ENCODE measurements at places on chromosomes 7 and 10. TPM values are rescaled to one million over a fixed set of nuclear protein-coding genes. Genes with fewer than 3 reads are reported as not detected.

The GPR15LG gene
- not detected for total RNA-seq

DNA sequence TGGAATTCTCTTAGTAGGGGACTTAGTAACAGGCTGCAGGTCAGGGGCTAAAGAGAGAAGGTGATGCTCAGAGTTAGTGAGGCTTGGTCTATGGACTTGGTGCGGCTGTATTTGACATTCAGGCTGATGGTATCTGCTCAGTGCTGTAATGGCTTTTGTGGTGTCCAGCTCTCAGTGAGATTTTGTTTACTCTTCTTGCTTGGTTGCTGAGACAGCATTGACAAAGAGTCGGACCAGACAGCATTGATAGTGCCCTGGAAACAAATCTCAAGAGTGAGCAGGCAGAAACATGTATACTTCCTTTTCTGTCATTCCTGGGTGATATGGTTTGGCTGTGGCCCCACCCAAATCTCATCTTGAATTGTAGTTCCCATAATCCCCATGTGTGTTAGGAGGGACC, 202.0 kb downstream of the STK31 start:
- H3K4me1 ChIP-seq = no peaks in the 10 kb centered on the region
- no peak overlapping the region for H3K4me3 ChIP-seq
- no peak for DNase-seq
- no peaks in the 10 kb centered on the region for H3K36me3 ChIP-seq

- no peak overlapping the region for H3K27ac ChIP-seq
- no peaks in the 10 kb centered on the region for H3K27me3 ChIP-seq
- H3K4me1 ChIP-seq = no peaks in the 10 kb centered on the region
- no peak overlapping the region for H3K4me3 ChIP-seq
These were observed 310.6 kb downstream of the PARD3 start for GRCh38 chr10:34504534-34504933.

DNA sequence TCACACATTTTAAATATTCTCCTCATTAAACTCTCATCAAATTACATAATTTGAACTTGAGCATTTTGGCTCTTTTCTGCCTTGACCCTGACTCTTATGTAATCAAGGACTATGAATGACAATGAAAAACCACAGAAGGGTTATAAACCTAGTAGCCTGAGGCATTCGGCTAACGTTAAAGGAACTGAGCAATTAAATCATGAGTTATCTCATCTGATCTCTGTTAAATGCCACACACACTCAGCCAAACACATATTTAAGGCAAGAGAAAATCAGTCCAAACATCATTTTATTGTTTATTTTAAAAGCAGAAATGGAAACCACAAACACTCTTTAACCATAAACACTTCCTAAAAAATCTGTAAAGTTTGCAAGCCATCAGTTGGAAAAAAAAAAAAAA, 204.3 kb downstream of the DGKI start:
- H3K4me1 ChIP-seq = no peaks in the 10 kb centered on the region
- no peak overlapping the region for H3K4me3 ChIP-seq
- H3K27ac ChIP-seq = no peak overlapping the region
- no peaks in the 10 kb centered on the region for H3K36me3 ChIP-seq
- no peaks in the 10 kb centered on the region for H3K27me3 ChIP-seq

- no peak overlapping the region for H3K4me3 ChIP-seq
- H3K4me1 ChIP-seq = no peaks in the 10 kb centered on the region
- DNase-seq = peak; percentile 44
- H3K36me3 ChIP-seq = no peaks in the 10 kb centered on the region
- H3K27ac ChIP-seq = no peak overlapping the region
- peaks cover 18% of the 10 kb centered on the region for H3K27me3 ChIP-seq
These were observed 48.3 kb upstream of the PAX2 start for GRCh38 chr10:100697070-100697469.

GRCh38 chr10:32317795-32318357, 29.1 kb downstream of the EPC1 start:
- DNase-seq = peak; percentile 45
- no peaks in the 10 kb centered on the region for H3K36me3 ChIP-seq
- H3K27ac ChIP-seq = no peak overlapping the region
- no peak overlapping the region for H3K4me3 ChIP-seq
- peaks cover 6% of the 10 kb centered on the region for H3K4me1 ChIP-seq

DNA sequence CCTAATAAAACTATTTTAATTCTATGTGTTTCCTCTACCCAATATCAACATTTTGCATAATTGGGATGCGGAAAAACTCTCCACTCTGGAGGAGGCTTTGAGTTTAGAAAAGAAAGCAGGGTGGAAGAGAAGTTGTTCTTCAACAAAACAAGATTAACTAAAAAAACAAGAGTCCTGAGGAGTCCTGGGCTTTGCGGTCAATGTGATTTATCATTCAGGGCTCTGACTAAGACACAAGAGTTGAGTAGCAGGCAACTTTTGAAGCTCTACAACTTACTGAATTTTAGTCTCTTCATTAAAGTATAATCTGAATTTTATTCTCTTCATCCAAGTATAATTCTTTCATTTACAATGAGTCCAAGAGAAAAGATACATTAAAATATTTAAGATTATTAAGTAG, 18.3 kb upstream of the TMEM26 start:
- H3K4me1 ChIP-seq = peaks cover 17% of the 10 kb centered on the region
- no peak overlapping the region for H3K27ac ChIP-seq
- H3K27me3 ChIP-seq = no peaks in the 10 kb centered on the region
- no peak overlapping the region for H3K4me3 ChIP-seq
- no peaks in the 10 kb centered on the region for H3K36me3 ChIP-seq

- H3K27ac ChIP-seq = no peak overlapping the region
- H3K4me1 ChIP-seq = no peaks in the 10 kb centered on the region
- H3K36me3 ChIP-seq = no peaks in the 10 kb centered on the region
- no peaks in the 10 kb centered on the region for H3K27me3 ChIP-seq
- H3K4me3 ChIP-seq = no peak overlapping the region
These were observed 54.6 kb downstream of the CSGALNACT2 start for GRCh38 chr10:43192884-43193283.

All from endothelial cell of umbilical vein (primary cell).